ENCODE measurements at places on chromosomes 4 and X. TPM values are rescaled to one million over a fixed set of nuclear protein-coding genes. Genes with fewer than 3 reads are reported as not detected.

- DNase-seq, result no peak
- no peak overlapping the region for H3K27ac ChIP-seq
- no peaks in the 10 kb centered on the region for H3K4me1 ChIP-seq
These were observed 508.6 kb upstream of the EPHA5 start for GRCh38 chr4:66178906-66179305.

Gene SSX2B
- not detected for total RNA-seq

GRCh38 chr4:77240469-77241066, 83.6 kb downstream of the CCNG2 start:
- H3K36me3 ChIP-seq, result no peaks in the 10 kb centered on the region
- no peak overlapping the region for H3K27ac ChIP-seq
- no peaks in the 10 kb centered on the region for H3K4me1 ChIP-seq
- peak; percentile 42 for DNase-seq

DNA sequence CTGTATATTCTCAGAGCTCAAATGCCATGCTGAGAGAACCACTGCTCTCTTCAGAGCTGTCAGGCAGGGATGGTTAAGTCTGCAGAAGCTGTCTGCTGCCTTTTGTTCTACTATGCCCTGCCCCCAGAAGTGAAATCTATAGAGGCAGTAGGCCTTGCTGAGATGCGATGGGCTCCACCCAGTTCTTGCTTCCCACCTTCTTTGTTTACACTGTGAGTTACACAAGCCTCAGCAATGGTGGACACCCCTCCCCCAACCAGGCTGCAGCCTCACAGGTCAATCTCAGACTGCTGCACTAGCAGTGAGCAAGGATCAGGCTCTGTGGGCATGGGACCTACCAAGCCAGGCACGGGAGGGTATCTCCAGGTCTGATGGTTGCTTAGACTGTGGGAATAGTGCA, 271.6 kb downstream of the CENPC start:
- H3K36me3 ChIP-seq, result no peaks in the 10 kb centered on the region
- no peak overlapping the region for H3K27ac ChIP-seq
- no peak overlapping the region for H3K4me3 ChIP-seq
- DNase-seq, result no peak
- no peaks in the 10 kb centered on the region for H3K4me1 ChIP-seq
- no peaks in the 10 kb centered on the region for H3K27me3 ChIP-seq

Gene IGFBP7
- 131 TPM for total RNA-seq

GRCh38 chrX:136019226-136019625, 34.0 kb downstream of the SLC9A6 start:
- no peaks in the 10 kb centered on the region for H3K4me1 ChIP-seq
- no peak for DNase-seq
- H3K36me3 ChIP-seq, result no peaks in the 10 kb centered on the region
- no peak overlapping the region for H3K4me3 ChIP-seq
- peaks cover 15% of the 10 kb centered on the region for H3K27me3 ChIP-seq

Gene XPNPEP2
- 4.2 TPM for total RNA-seq

Gene SFRP2
- total RNA-seq, result 51.2 TPM

- no peaks in the 10 kb centered on the region for H3K27me3 ChIP-seq
- no peaks in the 10 kb centered on the region for H3K4me1 ChIP-seq
- no peak overlapping the region for H3K4me3 ChIP-seq
- no peaks in the 10 kb centered on the region for H3K36me3 ChIP-seq
- H3K27ac ChIP-seq, result no peak overlapping the region
- no peak for DNase-seq
These were observed 128.2 kb downstream of the RASGEF1B start for GRCh38 chr4:81343536-81343935.

DNA sequence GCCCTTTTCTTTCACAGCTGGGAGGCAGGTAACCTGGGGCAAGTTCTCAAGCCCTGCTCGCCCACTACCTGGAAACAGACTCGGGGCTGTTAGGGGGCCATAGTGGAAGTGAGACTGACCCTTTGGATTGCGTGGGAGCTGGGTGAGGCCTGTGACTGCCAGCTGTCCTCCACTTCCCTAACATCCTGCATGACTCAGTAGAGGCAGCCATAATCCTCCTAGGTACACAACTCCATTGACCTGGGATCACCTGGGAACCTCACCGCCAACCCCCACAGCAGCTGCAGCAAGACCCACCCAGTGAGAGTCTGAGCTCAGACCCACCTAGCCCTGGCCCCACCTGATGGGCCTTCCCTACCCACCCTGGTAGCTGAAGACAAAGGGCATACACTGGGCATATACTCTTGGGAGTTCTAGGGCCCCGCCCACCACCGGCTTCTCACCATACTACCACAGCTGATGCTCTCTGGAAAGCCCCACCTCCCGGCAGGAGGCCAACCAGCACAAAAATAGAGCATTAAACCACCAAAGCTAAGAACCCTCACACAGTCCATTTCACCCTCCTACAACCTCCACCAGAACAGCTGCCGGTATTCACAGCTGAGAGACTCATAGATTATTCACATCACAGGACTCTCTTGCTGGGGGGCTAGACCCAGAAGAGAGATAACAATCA, 61.1 kb upstream of the DCTD start:
- no peak overlapping the region for H3K4me3 ChIP-seq
- H3K27ac ChIP-seq, result no peak overlapping the region
- DNase-seq, result no peak
- H3K4me1 ChIP-seq, result no peaks in the 10 kb centered on the region

DNA sequence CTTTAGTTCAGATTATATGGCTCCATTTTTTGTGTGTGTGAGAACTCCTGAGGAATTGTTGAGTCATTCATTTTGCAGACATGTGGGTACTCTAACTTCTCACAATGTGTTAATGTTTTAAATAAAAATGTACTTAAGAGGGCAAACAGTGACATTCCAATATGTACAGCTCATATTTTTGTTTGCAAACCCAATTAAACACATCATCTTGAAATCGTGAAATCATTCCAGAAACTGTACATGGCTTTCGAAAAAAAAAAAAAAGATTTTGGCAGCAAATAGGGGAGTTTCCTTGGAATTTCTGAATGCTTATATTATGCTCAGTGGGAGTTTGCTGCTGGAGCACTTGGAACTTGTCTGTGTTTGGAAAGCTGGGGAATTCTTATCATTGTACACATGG, 85.0 kb downstream of the HPGD start:
- DNase-seq, result peak; percentile 92
- H3K4me3 ChIP-seq, result no peak overlapping the region
- H3K4me1 ChIP-seq, result no peaks in the 10 kb centered on the region
- H3K27me3 ChIP-seq, result no peaks in the 10 kb centered on the region
- no peaks in the 10 kb centered on the region for H3K36me3 ChIP-seq
- H3K27ac ChIP-seq, result no peak overlapping the region

- H3K36me3 ChIP-seq, result no peaks in the 10 kb centered on the region
- no peak for DNase-seq
- no peaks in the 10 kb centered on the region for H3K4me1 ChIP-seq
- no peak overlapping the region for H3K4me3 ChIP-seq
- no peak overlapping the region for H3K27ac ChIP-seq
These were observed 13.1 kb downstream of the TAB3 start for GRCh38 chrX:30875957-30876356.

- no peak overlapping the region for H3K4me3 ChIP-seq
- H3K4me1 ChIP-seq, result no peaks in the 10 kb centered on the region
- H3K27ac ChIP-seq, result no peak overlapping the region
- H3K27me3 ChIP-seq, result no peaks in the 10 kb centered on the region
These were observed 115.1 kb downstream of the SOWAHB start for GRCh38 chr4:76782837-76783236.

DNA sequence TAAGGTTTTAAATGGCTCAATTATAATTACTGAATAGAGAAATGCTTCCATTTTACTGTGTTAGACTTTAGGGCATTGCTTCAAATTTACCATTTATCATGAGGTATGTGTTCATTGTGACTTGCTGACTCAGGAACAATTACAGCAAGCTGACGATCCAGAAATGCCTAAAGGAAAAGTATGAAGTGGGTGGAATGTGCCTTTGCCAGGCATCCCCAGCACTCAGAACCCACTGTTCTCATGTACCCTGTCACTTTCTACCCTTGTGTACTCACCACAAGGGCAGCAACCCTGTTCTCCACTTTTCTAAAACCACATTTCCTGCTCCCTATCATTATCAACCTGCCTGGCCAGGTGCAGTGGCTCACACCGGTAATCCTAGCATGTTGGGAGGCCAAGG, 41.5 kb downstream of the QRFPR start:
- H3K4me1 ChIP-seq, result no peaks in the 10 kb centered on the region
- DNase-seq, result no peak
- no peak overlapping the region for H3K4me3 ChIP-seq
- no peaks in the 10 kb centered on the region for H3K27me3 ChIP-seq
- H3K27ac ChIP-seq, result no peak overlapping the region

GRCh38 chr4:82050796-82051195, 323.0 kb downstream of the HNRNPD start:
- no peaks in the 10 kb centered on the region for H3K36me3 ChIP-seq
- H3K4me1 ChIP-seq, result no peaks in the 10 kb centered on the region
- H3K27me3 ChIP-seq, result peaks cover 7% of the 10 kb centered on the region
- DNase-seq, result no peak

GRCh38 chr4:14023036-14023435, 395.5 kb upstream of the BOD1L1 start:
- no peak overlapping the region for H3K27ac ChIP-seq
- no peak for DNase-seq
- H3K4me3 ChIP-seq, result no peak overlapping the region
- H3K4me1 ChIP-seq, result no peaks in the 10 kb centered on the region
- H3K36me3 ChIP-seq, result no peaks in the 10 kb centered on the region

DNA sequence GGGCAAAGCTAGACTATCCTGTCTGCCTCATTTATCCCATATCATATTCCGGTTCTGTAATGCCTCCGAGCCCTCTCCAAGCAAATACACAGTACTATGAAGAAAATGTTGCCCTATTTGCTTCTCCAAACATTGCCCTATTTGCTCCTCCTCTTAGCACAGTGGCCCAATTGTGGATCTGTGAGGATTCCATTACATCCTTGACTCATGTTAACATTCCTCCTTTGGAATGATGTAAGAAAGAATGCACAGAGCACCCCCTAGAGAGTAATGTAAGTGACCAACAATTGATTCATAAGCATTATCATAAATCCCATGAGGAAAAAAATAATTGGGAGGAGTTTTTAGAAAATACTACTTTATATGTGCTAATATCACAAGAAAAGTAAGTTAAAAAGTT, 11.3 kb upstream of the BTC start:
- no peaks in the 10 kb centered on the region for H3K27me3 ChIP-seq
- DNase-seq, result peak; percentile 4
- no peak overlapping the region for H3K27ac ChIP-seq
- H3K4me1 ChIP-seq, result no peaks in the 10 kb centered on the region
- no peaks in the 10 kb centered on the region for H3K36me3 ChIP-seq

Gene ASB11
- 9.4 TPM for total RNA-seq

Gene SPON2
- total RNA-seq, result 54.3 TPM

DNA sequence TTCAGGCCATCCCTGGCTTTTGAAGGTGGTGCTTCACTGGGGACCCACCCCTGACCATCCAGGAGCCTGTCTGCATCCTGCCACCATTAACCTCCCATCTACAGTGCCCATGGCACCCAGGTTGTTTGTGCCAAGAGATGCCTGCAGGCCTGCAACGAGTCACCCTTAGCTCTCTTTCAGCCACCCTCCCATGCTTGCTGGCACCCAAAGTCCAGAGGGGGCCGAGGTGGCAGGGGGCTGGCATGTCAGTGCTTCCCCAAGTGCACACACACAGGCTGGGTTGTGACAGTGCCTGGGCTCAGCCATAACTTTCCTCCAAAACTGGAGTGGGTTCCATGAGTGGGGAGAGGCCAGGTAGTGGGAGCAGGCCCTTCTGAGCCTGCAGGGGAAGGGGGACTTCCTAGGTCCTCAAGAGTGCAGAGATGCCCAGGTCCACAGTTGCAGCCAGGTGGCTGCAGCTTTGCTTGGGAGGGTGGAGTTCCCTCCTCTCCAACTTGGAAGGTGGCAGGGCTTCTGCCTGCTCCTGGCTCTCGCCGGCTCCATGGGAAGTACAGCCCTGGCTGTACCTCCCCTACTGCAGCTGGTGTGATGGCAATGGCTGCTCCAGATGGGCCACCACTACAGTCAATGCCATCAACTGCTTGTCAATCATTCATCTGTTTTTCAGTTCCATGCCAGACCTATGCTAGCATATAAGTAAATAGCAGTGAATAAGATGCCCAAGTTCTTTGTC, 235.9 kb upstream of the GIMD1 start:
- H3K4me1 ChIP-seq, result peaks cover 5% of the 10 kb centered on the region
- DNase-seq, result no peak
- no peaks in the 10 kb centered on the region for H3K27me3 ChIP-seq
- no peaks in the 10 kb centered on the region for H3K36me3 ChIP-seq

GRCh38 chr4:24070117-24070516, 180.3 kb upstream of the PPARGC1A start:
- peaks cover 11% of the 10 kb centered on the region for H3K4me1 ChIP-seq
- H3K36me3 ChIP-seq, result no peaks in the 10 kb centered on the region
- no peak overlapping the region for H3K4me3 ChIP-seq
- H3K27ac ChIP-seq, result no peak overlapping the region
- H3K27me3 ChIP-seq, result no peaks in the 10 kb centered on the region

DNA sequence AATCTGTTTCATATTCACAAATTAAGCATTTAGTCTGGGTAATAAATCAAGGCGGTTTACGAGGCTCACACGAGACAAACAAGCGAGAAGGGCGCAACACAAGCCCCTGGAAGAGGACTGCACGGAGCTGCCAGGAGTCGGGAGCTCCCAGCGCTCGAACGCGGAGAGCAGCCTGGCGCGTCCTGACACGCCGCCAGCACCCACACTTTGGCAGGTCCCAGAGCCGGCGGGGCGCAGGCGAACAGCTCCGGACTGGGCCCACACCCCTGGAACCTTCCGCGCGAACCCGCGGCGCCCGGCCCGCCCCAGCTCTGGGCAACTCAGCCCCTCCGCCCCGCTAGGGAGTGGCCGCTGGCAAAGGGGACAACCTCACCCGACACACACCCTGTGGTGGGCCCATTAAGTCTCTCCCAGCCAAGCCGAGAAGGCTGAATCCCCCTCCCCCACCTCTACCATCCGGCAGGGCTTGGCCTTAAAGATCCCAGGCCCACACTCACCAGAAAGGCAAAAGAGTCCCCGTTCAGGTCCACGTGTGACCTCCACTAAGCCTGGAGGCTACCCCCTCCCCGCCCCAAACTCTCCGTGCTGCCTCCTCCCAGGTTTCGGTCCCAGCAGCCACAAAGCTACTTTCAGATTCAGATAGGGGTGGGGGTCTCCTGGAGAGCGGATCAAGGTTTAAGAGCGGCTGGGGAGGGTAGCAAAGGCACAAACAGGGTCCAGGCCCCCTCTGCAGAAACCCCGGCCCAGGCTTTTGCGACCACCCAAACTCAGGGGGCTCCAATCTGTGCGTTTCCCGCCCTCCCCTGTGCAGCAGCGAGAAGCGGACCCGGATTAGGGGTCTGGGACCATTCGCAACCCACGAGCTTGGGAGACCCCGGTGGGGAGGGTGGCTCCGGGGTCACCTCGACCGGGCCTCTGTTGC, 47.5 kb upstream of the BCOR start:
- H3K4me3 ChIP-seq, result peak overlapping the region; percentile 51
- peaks cover 53% of the 10 kb centered on the region for H3K4me1 ChIP-seq
- no peak overlapping the region for H3K27ac ChIP-seq
- no peak for DNase-seq
- peaks cover 86% of the 10 kb centered on the region for H3K27me3 ChIP-seq

Gene NFXL1
- 7.6 TPM for total RNA-seq

DNA sequence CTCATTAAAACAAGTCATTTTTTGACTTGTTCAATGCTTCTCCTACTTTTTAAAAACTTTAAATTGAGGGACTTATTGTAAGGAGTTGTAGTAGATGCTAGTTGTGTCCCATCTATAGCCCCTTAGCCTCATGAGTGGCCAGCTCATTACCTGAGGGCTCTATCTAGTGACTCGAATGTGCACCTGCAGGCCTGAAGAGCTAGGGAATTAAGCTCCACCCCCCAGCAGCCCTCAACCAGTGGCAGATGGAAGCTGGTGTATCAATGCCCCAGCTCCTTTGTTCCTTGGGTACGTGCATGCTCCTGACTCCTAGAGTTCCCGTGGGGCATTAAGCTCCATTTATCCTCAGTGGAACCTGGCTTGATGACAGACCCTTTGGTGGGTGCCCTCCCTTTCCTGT, 146.7 kb upstream of the FAM9B start:
- no peak for DNase-seq
- H3K27me3 ChIP-seq, result peaks cover 20% of the 10 kb centered on the region
- no peak overlapping the region for H3K27ac ChIP-seq
- H3K4me3 ChIP-seq, result no peak overlapping the region

Data from muscle of leg (tissue), 16 donors.